ENCODE measurements at places on chromosomes 13 and 19.

GRCh38 chr13:52701728-52702465, 37.7 kb downstream of the CNMD start:
- DNase-seq = no peak

GRCh38 chr13:111895896-111896821, 170.8 kb upstream of the SOX1 start:
- DNase-seq = no peak

GRCh38 chr19:2625434-2625833, 77.1 kb downstream of the GNG7 start:
- no peak for DNase-seq

- DNase-seq = no peak
Observed at GRCh38 chr19:14350866-14351265, 30.4 kb upstream of the ADGRE5 start.

GRCh38 chr19:38773469-38774177, at the start of gene LGALS7:
TSS of gene LGALS7 (minus strand) at chr19:38773517. CDS start at chr19:38773492, 25 bp downstream.
- no peak for DNase-seq

DNA sequence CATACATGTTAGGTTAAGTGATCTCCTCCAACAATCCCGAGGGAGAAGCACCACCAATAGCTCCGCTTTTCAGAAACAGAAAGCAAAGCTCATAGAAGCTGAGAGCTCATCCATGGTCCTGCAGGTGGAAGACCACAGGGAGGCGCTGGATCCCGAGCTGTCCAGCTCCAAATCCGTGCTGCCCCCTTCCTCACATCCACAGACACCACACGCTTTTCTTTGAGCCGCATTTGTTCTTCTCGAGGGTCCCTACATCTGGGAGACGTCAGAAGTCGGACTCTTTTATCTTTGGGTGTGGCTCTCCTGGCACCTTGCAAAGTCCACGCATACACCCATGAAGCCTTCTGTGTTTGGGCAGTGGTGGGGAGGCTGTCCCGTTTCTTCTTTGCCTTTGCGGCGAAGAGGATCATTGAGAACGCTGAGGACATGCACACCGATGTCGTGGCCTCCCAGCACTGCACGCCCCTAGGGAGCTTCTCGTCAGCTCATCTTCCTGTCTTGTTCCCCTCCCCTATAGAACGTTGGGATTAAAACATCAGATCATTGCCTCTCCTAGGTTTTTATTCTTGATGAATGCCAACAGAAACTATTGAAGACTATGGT, 184.8 kb downstream of the TEX29 start:
- DNase-seq = no peak

DNA sequence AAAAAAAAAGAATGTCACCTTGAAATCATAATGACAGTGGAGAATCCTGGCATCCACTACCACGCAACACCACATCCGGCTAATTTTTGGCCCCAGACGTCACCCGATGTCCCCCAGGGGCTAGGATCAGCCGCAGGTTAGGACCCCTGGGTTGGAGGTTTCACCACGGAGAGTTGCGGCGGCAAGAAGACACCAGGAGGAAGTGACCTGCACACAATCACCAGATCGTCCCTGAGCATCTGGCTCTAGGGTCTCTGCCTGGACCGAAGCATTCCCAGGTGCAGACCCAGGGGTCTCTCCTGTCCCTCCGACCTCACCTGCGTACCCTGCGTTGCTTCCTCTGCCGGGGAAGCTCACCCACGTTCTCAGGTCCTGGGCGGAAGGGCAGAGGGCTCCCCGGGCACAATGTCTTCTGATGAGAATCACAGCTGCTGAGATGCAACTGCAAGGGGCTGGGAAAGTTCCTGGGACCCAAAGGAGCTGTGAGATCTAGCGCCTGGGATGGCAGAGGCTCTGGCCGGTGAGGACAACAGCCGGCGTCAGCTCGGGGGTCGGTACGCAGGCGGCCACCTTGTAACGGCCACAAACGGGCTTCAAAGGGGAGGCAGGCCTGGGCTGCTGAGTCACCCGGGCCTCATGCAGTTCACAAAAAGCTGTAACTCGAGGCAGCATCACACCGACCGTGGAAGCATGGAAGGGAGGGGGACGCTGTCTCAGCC, 111.2 kb downstream of the GADD45B start:
- no peak for DNase-seq

- DNase-seq = no peak
Observed at GRCh38 chr19:30168760-30169159, 203.4 kb upstream of the ZNF536 start.

DNA sequence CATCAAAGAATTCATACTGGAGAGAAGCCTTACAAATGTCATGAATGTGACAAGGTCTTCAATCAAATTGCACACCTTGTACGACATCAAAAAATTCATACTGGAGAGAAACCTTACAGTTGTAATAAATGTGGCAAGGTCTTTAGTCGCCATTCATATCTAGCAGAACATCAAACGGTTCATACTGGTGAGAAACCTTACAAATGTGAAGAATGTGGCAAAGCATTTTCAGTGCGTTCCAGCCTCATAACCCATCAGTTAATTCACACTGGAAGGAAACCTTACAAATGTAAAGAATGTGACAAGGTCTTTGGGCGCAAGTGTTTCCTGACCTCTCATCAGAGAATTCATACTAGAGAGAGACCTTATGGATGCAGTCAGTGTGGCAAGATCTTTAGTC, 13.2 kb upstream of the ZNF534 start:
- no peak for DNase-seq

- no peak for DNase-seq
Observed at GRCh38 chr13:49400755-49401659, 42.9 kb downstream of the CAB39L start.
